ENCODE measurements at places on chromosomes 6 and 20.

GRCh38 chr6:47132724-47133123 lies 90.6 kb upstream of the ADGRF1 start:
- no peak for DNase-seq

- DNase-seq = no peak
These were observed 3.2 kb upstream of the PLEKHG1 start for GRCh38 chr6:150596439-150596838.

DNA sequence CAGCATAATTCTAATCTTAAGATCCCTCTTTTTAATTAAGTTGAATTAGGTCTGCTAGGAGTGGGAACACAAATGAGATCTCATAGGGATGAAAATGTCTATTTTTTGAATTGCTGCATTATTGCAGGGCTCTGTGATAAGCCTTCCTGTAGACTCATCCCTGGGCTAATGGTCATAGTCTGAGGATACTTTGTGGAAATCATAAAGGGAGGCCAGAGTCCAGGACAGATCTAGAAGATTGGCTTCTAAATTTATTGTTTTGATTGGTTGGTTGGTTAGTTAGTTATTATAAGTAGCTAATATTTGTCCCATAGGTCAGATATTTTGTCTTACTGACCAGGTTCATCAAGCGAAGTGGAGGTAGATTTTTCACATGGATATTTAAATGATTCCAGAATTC lies 142.3 kb downstream of the AKAP7 start:
- no peak for DNase-seq

DNA sequence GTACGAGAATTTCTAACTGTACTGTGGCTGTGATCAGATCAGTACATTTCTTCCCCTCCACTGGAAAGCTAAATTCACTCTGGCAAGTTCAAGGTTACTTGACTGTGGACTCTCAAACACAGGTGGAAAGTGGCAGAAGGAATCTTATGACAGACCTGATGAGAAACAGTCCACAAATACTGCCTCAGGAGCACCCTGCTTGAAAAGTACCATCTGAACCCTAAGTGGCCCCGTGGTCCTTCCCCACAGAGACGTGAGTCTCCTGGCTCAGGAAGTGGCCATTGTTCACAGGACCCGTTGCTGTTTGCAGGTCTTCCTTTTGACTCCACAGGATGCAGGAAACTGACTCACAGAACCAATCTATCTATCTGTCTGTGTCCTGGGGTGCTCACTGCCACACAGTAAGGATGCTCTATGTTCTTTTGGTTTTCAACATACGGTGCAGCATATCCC lies 47.5 kb upstream of the NHSL1 start:
- no peak for DNase-seq

DNA sequence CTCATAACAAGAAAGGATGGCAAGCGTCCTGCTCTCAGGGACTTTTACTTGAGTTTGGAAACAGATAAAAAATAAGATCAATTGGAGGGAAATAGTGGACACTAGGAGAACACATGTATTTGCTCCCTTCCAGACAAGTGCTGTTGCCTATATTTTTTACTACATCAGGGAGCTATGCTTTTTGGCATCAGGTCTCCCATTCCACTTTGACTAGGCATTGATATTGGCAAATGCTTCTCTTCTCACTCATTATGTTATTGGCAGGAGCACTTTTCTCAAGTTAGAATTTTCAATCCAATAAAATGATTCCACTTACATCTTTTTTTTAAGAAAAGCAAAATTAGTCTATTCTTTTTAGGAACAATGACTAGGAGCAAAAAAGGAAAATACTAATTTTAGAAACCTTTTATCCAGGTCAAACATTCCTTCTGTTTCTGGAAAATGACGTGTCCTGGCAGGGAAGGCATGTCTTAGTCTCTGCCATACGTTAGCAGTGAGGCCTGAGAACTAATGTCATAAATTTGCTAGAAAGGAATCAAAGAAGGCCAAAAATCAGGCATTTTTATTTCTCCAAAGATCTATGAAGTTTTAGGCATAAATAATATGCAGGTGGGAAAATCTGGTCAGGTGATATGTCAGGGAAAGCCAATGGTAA lies 21.4 kb downstream of the BCAS1 start:
- no peak for DNase-seq

GRCh38 chr6:129105793-129106192 lies 222.9 kb downstream of the LAMA2 start:
- DNase-seq = no peak

GRCh38 chr6:116472706-116473105 lies 11.5 kb downstream of the CALHM6 start:
- DNase-seq = no peak

DNA sequence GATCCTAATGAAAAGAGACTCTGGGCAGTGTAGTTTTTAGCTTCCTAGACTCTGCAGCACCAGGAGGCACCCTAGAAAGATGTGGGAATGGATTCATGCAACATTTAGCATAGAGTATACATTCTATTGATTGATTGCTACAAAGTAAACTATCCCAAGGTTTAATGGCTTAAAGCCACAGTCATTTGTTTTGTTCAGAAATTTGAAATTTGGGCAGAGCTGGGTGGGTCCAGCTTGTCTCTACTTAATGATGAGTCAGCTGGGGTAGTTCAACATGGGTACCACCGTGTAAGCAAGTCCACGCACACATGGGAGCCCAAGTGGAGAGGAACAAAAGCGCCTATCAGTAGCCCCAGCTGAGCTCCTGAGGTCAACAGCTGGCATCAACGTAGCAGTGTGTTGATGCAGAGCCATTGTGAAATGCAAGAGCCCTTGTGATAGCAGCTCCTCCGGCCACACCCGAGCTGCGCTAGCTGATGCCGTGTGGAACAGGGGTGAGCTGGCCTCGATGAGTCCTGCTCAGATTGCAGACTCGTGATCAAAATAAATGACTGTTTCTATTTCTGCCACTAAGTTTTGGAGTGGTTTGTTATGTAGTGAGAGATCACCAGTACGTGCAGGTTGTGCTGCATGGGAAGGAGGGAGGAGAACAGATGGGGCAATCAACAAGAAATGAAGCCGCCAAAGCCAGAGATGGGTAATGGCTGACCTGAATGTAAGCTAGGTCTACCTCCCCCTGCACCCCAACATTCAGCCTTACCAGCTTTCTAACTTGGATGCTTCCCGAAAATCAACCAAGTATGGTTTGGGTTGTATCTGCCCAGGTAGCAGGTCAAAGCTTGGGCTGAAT lies 45.7 kb upstream of the TRAF3IP2 start:
- no peak for DNase-seq

DNA sequence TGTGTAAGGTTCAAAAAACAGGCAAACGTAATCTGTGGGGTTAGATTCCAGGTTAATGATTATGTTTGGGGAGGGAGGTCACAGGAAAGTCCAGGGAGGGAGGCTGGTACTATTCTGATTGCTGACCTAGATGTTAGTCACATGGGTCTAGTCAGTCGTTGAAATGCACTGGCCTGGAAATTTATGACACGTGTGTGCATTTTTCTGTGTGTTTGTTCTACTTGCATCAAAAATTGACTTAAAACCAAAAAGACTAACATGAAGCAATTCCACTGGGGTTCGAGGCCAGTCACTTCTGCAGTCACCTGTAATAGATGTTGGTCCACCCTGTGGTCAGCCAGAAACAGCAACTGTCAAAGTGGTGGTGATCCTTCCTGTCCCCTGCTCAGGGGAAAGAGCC lies 104.2 kb upstream of the MLN start:
- DNase-seq = no peak

DNA sequence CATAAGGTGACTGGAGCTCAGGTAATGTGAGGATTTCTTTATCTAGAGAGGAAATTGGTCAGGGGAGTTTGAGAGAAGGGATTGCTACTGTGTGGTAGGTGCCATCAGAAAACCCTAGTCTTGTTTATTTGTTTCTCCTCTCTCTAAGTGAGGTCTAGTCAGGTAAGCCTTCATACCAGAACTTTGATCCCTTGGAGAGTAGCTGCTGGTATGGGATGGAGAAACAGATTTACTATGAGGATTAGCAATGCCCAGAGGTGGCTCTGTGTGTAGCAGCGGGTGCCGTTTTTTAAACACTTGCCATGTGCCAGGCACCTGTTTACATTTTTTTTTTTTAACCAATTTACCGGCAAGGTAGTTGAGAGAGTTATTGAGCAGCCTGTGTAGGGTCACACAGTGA lies 19.5 kb downstream of the CMTR1 start:
- DNase-seq = no peak

GRCh38 chr6:106124437-106125430 lies 38.6 kb downstream of the PRDM1 start:
- DNase-seq = no peak

- no peak for DNase-seq
These were observed 85.5 kb upstream of the RPS6KA2 start for GRCh38 chr6:166712286-166713228.

- DNase-seq = no peak
These were observed 526.0 kb upstream of the SOX4 start for GRCh38 chr6:21067521-21067920.

GRCh38 chr6:161138543-161139303 lies 135.1 kb downstream of the AGPAT4 start:
- no peak for DNase-seq

GRCh38 chr20:23520185-23520584 lies 29.3 kb downstream of the CST8 start:
- DNase-seq = no peak
